ENCODE measurements at places on chromosomes 2 and 18.
A peak's percentile ranks its signal among the peaks of the same experiment; 100 is the strongest.

DNA sequence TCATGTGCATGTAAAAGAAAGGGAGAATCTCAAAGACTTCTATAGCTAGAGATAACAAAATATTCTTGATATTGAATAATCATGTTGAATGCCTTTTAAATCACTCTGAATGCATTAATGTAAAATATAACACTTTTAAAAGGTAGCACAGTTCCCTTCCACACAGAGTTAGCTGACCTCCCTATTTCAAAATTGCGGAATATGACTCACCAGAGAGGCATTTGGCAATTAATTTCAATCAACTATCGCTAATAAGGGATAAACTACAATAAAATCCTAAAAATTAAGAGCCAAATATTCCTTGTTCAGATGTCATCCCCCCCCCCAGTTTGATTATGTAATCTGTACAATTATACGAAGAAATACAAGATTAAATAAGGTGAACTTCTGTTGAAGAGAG, 29.3 kb downstream of the ZC3H15 start:
- DNase-seq: peak; percentile 16

DNA sequence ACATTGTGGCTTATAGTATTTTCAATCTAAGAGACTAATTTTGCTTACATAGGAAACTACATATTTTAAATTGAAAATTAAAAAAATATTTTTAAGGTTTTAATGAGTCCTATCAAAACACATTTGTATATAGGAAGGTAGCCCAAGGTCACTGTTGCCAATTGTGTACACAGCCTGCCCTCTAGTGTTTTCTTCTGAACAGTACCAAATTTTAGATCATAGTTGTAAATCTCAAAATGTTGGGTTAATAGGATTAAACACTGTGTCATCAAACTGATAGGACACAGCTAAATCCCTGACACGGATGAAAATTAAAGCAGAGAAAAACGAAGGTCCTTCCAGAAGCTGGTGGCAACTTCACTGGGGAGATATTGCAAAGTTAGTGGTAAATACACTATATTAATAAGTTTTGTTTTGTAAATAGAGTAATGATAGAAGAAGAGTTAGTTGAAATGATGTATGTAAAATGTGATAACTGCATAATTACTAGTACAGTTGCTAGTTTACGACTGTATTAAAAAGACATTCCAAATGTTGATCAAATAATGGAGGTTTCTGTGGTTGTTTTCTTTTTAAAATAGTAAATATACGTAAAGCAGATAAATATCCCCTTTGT, 19.7 kb downstream of the CLUL1 start:
- DNase-seq: peak; percentile 64

DNA sequence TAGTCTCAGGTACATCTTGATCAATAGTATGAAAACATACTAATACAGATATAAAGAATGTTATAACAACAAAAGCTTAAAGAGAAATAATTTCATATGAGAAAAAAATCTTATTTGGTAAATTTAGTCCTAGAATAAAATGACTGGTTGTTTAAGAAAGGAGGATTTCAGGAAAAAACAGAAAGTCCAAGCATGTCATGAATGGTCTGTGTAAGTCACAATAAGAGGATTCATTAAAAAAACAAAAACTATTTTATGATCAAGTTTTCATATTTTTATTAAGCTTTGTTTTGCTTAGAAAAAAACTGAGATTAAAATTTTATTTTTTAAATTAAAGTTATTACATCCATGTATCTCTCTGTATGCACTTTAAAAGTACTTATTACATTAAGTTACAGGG, 353.9 kb upstream of the SPHKAP start:
- DNase-seq: no peak

DNA sequence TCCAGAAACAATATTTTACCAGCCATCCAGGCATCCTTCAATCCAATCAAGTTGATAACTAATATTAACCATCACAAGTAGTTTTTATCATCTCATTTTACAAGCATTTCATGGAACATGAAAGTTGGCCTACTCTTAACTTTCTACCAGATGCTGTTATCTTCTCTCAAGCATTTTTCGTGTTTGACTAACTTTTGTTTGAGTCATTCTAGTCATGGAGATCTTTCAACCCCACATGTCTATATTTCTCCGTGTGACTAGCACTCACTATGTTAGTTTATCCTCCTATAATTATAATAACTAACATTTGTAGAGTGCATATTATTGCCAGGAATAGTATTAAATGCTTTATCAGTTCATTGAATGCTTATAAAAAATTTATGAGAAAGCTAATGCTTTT, 307.0 kb upstream of the CWC22 start:
- no peak for DNase-seq

- DNase-seq: no peak
Measured at GRCh38 chr2:232336241-232336736, 42.3 kb upstream of the ALPP start.

- DNase-seq: no peak
Measured at GRCh38 chr2:105872142-105872728, 127.5 kb downstream of the NCK2 start.

GRCh38 chr2:181275643-181276070, 181.5 kb upstream of the ITGA4 start:
- no peak for DNase-seq

GRCh38 chr2:24861500-24861899, 58.5 kb downstream of the ADCY3 start:
- no peak for DNase-seq

GRCh38 chr18:24853076-24853475, 392.6 kb downstream of the HRH4 start:
- no peak for DNase-seq

DNA sequence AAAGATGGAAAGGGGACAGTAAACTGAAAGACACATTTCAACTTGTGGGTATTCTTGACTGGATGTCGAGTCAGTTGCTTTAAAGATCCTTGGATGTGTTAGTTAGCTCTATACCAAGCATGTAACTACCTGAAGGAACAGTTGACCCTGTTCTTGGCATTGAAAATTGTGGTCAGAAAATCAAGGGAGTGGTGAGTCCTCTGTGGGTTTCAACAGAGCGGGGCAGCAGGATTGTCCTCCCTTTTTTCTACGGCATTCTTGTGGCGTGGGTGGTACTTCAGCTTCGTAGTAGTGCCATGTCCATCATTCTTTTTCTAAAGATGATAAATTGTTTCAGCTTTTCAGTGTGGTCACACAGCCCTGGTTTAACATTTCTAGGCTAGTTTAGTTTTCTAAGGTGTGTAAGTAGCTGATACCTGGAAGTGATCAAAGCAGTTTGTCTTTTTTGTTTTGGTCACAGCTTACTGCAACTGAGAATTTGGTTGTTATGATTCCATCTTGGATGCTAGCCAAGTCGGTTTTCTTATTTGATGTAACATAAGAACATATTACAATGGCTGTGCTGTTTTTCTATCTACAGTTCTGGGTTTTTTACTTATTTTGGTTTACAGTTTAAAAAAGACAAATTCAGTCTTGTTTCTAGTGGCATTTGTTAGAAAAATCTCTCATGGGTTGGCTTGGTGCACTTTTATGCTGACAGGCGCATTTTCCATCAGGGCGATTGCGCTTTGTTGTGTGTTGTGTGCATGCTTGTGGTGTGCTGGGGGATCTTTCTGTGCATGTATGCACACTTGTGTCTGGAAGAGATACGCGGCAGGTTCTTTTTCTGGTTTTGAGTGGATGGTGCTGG, 84.7 kb downstream of the ZNF407 start:
- no peak for DNase-seq

- DNase-seq: no peak
Measured at GRCh38 chr2:3192920-3193319, 184.7 kb downstream of the EIPR1 start.

DNA sequence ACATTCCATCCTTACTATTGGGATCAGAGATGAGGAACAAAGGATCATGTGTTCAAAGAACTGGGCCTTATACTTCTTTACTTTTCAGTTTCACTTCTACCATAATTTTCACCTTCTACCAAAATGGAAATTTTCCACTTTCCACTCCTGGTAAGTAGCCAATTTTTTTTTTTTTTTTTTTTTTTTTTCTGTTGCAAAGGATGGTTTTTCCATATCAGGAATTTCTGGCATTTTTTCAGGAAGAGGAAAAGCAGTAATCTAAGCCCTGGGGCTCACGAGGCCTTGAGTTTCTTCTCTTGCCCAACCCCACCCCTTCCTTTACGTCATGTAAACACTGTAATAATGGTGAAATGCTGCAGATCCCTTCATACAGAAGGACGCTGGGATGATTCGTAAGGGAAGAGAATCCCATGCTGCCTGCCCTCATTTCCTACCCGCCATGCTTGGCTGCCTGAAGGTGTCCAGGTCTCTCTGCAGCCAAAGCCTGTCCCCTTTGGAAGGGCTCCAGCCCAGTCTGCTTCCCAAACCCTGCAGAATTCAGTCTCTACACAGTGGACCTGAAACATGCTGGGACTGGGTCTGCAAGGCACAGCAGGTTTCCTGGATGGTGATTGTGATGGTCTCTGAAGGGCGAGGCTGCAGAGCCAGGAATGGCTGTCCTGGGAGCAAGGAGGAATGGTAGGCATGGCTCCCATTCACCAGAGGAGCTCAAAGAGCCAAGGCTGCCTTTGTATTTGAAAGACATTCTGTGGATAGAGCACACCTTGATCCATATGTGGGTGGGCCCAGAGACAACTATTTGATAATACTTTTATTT, 57.0 kb downstream of the EFR3B start:
- peak; percentile 61 for DNase-seq

DNA sequence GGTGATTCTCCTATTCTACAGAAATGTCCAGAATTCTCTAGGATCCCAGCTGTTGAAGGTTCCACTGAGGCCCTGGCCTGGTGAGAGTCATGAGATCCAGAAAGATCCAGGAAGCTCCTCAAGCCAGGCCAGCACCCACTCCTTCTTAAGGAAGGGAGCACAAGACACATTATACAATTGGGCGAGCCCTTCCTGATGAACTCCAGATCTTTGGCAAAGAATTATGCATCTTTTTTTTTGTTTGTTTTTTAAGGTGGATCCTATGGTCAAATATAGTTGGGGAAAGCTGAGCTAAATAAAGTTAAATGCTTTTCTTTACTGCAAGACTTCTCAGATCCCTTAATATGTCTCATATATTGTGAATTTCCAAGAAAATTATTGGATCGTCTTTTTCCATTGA, 37.0 kb upstream of the LOXHD1 start:
- no peak for DNase-seq

DNA sequence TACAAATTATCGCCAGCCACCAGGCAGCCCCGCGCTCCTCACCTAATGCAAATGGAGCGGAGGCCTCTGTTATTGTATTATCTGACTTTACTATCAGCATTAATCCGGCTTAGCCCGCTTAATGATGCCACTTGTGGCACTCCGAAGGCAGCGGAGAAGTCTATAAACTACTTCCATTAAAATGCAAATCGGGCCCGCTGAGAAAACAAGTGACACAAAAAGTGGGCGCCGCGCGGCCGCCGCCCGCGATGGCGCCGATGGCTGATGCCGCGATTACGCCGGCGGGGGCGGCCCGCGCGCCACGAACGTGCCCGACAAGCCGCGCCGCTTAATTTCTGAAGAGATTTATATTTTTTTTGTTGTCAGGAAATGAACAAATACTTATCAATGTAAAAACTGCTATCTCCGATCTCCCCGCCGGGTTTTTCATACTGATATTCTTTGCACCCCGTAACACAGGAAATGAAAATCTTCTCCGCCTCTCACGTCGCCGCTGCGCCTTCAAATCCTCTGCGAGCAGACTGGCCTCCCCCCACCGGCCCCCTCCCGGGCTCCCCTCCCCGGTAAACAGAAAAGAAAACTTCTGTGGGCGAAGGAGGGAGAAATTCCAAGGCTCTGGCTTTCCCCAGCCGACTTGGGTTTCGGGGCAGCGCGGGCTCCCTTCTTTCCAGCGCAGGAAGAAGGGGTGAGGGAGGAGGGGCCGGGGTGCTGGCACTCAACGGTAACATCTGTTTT, 221.8 kb downstream of the INSIG2 start:
- no peak for DNase-seq

DNA sequence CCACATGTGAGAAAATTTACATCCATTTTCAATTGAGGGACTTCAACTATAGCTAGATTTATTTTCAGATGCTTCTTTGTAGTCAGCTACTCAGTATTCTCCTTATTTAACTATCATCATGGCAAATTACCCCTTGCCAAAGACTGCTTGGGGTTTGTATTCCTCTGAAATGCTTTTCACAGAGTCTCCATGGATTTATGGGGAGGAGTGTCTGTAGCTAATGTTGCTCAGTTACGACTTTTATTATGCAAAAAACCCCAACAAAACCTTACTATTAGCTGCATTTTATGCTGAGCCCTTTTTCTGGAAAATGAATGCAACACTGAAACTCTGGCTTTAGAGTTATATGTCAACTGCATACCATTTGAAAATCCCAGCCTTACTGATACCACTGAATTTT, 78.6 kb downstream of the RFTN2 start:
- no peak for DNase-seq

DNA sequence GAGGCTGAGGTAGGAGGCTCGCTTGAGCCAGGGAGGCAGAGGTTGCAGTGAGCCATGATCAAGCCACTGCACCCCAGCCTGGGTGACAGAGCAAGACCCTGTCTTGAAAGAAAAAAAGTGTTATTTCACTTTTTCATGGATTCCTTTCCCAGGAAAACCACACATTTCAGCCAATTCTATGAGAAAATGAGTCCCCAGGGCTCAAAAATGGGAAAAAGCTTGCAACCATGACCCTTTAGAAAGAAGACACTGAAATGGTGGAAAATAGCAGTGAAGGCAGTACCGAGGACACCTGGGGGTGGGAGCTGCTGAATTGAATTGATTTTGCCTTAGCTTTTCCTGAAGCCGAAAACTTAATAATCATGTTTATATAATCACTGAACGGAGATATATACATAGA, 284.2 kb upstream of the HDAC4 start:
- no peak for DNase-seq

GRCh38 chr2:3007135-3007534, 370.5 kb downstream of the EIPR1 start:
- no peak for DNase-seq

DNA sequence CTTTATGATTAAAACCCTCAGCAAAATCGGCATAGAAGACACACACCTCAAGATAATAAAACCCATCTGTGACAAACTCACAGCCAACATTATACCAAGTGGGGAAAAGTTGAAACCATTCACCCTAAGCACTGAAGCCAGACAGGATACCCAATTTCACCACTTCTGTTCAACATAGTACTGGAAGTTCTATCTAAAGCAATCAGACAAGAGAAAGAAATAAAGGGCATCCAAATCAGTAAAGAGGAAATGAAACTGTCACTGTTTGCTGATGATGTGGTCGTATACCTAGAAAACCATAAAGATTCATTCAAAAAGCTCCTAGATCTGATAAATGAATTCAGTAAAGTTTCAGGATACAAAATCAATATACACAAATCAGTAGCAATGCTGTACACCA, 16.4 kb upstream of the RPRD1A start:
- DNase-seq: no peak

- DNase-seq: no peak
Measured at GRCh38 chr2:139296672-139297209, 516.6 kb upstream of the NXPH2 start.

DNA sequence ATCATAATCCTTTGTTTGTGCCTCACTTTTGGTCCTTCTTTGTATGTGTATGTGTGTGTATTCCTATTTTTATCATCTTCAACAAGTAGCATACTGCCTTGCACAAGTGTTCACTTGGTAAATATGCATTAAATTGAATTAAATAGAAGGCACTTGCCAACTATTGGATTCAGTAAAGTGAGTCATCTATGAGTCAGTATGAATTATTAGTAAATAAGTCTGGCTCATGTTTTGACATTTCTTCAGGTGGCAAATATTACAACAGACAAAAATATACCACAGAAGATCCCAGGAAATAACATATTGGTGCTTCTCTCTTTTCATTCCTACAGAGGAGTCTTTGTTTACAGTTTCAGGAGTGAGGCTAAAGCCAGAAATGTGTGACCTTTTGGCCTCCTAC, 84.1 kb downstream of the CDK15 start:
- peak; percentile 67 for DNase-seq
